SW480 (cell line): ENCODE measurements at places on chromosomes 5 and 9.

DNA sequence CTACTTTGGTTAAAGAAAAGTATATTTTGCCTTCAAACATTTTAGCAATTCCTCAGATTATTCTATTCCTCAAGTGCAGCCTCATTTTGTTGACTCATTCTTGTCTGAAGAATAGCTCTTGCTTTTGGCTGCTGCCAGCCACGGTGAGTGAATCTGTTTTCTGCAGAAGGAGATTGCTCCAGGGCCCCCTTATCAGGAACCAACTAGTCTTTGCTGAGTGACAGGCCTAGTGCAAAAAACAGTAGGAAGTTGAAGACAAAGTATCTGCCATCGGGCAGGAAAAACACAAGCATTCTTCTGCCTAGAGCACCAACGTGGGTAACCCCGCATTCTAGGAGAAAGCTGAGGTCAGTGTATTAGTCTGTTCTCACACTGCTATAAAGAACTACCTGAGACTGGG lies 42.3 kb downstream of the ZNF883 start:
- no peak for DNase-seq

DNA sequence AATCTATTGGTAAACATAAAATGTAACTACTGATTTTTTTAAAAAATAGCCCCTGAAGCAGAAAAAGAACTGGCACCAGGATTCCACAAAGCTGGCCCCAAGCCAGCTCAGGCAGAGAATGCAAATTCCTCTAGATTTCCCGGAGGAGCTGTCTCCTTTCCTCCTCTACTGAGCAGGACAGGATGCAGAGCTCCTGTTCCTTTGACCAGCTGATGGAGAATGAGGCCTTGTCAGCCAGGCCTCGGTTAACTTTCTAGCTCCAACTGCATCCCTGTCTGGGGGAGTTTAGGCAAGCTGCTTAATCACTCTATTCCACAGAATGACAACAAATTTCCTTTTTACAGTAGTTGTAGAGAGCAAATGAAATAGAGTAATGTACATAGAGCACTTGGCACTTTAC lies 155.5 kb downstream of the GNAQ start:
- DNase-seq = no peak

- no peak for DNase-seq
Measured at GRCh38 chr9:138114501-138115245, 237.1 kb downstream of the CACNA1B start.

DNA sequence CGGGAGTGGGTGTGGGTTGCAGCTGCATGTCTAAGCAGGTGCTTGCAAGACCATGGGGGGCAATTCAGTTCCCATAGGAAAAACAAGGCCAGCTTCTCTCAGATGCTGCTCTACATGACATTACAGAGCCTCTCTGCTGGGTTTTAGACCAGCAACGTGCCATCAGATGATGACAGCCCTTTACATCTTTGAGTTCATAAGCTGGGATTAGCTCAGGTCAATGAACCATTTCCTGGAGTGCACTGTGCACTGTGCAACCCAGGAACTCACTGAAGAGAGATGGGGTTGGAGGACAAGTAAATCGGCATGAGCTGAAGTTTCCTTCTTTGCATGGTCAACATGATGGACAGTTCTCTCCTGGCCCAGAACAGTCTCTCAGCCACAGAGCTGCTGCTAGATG lies 160.6 kb downstream of the MARCHF11 start:
- DNase-seq = no peak
